Activated naive CD4-positive, alpha-beta T cell treated with anti-CD3 and anti-CD28 coated beads for 36 hours (primary cell): ENCODE measurements at places on chromosomes 2 and 18. TPM values are rescaled to one million over a fixed set of nuclear protein-coding genes. Genes with fewer than 3 reads are reported as not detected.

GRCh38 chr2:120455390-120455789 lies 109.5 kb downstream of the INHBB start:
- no peak for DNase-seq

DNA sequence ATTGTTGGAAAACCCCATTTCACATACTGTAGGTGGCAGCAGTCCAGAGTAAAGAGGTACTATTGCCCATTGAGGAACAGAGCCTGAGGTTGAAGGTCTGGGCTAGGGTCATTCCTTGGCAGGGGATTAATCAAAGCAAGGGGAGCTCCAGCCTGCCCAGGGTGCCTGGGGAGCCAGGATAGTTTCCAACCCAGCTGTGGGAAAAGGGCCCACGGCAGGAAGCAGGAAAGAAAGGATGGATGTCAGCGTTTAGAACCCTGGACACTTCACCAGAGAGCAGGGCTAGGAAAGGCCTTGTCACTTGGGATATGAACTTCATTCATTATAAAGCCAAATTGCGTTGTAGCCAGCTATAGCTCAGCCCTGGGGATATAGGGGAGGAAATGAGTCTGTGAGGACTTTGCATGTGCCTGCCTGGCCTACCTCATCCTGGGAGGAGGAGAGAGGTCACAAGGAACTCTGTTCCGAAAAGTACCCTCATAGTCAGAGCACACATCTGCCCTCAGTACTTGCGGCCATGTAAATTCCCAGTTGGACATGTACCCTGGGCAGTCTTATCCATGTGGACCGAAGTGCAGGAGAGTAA lies 140.2 kb upstream of the COPS8 start:
- DNase-seq = no peak

DNA sequence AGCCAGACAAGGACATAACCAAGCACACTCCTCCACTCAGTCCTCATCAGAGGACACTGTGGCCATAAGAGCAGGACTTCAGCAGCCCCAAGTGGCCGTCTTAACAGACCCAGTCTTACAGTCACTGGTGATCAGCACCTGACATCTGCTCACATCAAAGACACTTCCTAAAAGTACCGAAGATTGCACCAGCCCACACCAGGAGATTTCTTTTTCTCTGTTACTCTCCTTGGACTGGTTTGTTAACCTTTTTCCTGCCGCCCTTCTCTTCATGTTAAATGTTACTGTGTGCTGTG lies 44.1 kb downstream of the MRPS5 start:
- DNase-seq = peak; percentile 42

GRCh38 chr2:191637182-191638078 lies 40.5 kb upstream of the NABP1 start:
- no peak for DNase-seq

GRCh38 chr2:236628256-236628901 lies 58.8 kb downstream of the ACKR3 start:
- DNase-seq = no peak

- no peak for DNase-seq
Observed at GRCh38 chr2:80323610-80324009, 19.1 kb upstream of the LRRTM1 start.

DNA sequence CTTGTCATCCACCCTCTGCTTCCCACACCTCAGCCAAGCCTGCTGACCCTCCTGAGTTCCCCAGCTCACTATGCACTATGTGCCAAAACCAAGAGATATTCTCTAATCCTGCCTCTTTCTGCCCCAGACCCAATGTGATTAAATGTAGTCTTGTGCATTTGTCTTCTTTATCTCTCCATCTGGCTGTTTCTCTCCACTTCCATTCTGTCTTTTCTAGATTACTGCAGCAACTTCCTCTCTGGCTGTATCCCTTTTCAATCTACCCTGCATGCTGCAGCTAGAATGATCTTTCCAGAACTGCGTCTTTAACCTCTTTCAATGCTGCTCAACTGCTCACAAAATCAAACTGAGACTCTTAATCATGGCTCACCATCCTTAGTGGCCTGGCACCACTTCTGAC lies 164.1 kb downstream of the GALNT14 start:
- no peak for DNase-seq

- DNase-seq = peak; percentile 5
Observed at GRCh38 chr2:80499095-80499494, 194.5 kb upstream of the LRRTM1 start.

The ARHGAP28 gene
- not detected for total RNA-seq

The ANKRD62 gene
- not detected for total RNA-seq
